ENCODE measurements at places on chromosomes 5 and 9.

GRCh38 chr5:107369622-107370021 lies 301.1 kb downstream of the EFNA5 start:
- no peak for DNase-seq

GRCh38 chr5:144189800-144190429 lies 19.2 kb downstream of the KCTD16 start:
- peak; percentile 59 for DNase-seq

DNA sequence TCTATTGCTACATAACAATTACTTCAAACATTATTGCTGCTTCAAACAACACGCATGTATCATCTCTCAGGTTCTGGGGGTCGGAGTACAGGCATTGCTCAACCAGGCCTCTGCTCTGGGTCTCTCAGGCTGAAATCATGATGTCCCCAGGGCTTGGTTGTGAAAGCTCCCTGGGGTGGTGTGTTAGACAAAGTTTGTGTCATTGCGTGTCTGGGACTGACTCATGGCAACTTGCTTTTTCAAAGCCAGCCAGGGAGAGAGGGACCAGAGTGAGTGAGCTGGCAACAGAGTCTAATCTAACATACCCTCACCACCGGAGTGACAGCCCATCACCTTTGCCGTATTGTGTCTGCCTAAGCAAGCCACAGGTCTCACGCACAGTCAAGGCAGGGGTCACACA lies 259.2 kb upstream of the NFIL3 start:
- no peak for DNase-seq

- DNase-seq: no peak
These were observed 29.2 kb upstream of the PTCH1 start for GRCh38 chr9:95545831-95546567.

DNA sequence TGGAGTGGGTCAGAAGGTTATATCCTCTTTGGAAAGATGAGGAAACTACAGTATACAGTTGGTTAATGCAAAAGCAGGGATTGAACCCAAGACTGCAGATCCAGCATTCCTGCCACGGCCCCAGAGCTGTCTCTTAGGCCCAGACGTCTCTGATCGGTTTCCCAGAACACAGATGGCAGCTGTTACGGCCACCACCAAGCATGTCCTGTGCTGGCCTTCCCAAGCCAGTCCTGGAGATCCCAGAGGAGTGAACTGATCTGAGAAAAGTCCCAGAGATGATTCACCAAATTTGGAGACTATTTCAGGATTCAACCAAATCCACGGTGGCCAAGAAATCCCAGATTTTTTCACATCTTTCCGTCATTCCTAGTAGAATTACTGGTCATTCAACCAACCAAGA lies 20.1 kb downstream of the TNIP1 start:
- no peak for DNase-seq

- DNase-seq: no peak
These were observed 20.4 kb upstream of the CEP72 start for GRCh38 chr5:591746-592145.

- DNase-seq: no peak
These were observed 26.1 kb upstream of the IL7R start for GRCh38 chr5:35830587-35830986.

GRCh38 chr5:40932766-40933165 lies 23.5 kb downstream of the C7 start:
- no peak for DNase-seq

DNA sequence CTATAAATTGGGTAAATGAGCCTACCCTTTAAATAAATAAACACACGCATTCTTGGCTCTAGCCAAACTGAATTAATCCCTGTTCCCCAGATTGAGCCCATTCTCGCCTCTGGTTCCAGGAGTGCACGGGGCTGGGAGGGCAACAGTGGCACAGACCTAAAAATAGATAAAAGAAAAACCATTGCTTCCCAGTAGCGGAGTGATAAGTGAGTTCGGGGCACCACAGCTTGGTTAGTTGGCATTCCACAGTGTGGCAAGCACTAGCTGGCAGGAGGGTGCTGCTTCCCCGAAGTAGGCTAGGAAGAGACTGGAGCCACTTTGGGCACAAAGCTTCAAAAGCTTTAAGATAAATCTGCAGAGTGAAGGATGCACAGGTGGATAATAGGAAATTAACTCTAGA lies 322.2 kb upstream of the SGCD start:
- no peak for DNase-seq

DNA sequence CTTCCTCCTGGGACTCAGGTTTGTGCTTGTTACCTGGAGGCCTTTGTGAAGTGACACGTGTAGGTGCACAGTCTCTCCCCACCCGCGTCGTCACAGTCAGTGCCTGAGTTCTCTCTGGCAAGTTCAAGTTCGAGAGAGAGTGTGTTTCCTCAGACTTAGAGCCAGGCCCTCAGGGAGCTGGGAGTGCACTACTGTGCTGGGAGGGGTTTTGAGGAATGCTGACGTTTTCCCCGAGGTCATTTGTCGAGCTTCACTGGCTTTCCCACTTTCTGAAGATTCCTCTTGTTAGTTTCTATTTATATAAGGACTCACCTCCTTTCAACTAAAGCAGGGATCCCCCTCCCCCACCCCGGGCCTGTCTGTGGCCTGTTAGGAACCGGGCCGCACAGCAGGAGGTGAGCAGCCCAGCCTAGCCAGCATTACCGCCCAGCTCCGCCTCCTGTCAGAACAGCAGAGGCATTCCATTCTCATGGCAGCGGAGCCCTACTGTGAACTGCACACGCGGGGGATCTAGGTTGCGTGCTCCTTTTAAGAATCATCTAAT lies 209.2 kb downstream of the DIRAS2 start:
- DNase-seq: no peak

DNA sequence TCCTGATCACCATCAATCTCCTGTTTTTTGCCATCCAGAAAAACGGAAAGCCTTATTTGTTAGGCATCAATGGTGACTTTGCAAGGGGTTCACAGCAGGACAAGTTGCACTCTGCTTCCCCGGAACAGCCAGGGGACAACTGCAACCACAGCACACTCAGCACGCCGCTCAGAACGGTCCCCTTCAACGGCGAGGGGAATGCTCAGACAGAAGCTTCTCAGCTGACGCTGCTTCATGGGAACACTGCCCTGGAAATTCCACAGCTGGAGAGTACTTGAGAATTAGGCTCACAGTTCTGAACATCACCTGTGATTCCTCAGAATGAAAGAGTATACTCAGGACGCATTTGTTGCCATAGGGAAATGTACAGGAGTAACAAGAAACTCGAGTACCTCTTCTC lies 40.1 kb upstream of the PLPP6 start:
- no peak for DNase-seq

GRCh38 chr5:109413458-109413857 lies 3.7 kb upstream of the PJA2 start:
- DNase-seq: no peak

DNA sequence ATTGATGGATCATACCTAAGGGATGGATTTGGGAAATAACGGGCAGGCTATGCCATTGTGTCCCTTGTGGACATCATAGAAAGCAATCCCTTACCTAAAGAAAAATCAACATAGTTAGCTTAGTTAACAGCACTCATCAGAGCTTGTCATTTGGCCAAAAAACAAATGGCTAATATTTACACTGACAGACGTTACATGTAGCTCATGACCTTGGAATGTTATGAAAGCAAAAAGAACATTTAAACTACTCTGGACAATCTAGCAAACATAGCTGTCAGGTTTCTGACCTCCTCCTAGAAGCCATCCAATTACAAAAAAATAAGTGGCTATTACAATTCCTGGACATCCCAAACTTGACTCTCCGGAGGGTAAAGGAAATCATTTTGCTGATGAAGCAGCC lies 23.8 kb downstream of the TMEM232 start:
- DNase-seq: no peak

DNA sequence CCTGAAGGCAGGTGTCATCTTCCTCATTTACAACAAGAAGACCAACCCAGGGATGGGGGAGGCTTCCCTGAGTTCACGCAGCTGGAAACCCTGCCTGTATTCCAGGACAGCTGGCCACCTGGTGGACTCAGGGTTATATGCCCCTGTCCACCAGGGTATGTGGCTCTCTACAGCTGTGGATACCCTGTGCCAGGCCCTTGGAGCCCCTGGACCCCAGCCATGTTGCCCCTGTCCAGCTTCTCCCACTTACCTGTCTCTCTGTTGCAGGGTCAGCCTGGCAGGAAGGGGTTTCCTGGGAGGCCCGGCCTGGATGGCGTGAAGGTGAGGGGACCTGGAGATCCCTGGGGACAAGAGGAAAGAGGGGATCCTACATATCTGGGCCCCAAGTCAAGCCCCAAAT lies 79.7 kb upstream of the ORM1 start:
- DNase-seq: no peak

- DNase-seq: no peak
These were observed 188.7 kb upstream of the POU5F2 start for GRCh38 chr5:93930098-93930497.

All from stimulated activated CD4-positive, alpha-beta T cell treated with anti-CD3 and anti-CD28 coated beads, Interleukin-2, amount 100 ng/mL, for 24 hours (primary cell).